Activated CD4-positive, alpha-beta T cell treated with anti-CD3 and anti-CD28 coated beads, Interleukin-2, Interleukin-6, amounts not matched to agents 100 ng/mL and 50 ng/mL, durations not matched to agents 16 hours and 8 hours (primary cell): ENCODE measurements at places on chromosomes 16 and 17.
A peak's percentile ranks its signal among the peaks of the same experiment; 100 is the strongest.

- DNase-seq, result peak; percentile 22
Measured at GRCh38 chr17:68310152-68310551, 18.9 kb downstream of the ARSG start.

- DNase-seq, result no peak
Measured at GRCh38 chr16:81786868-81787267, 7.8 kb downstream of the PLCG2 start.

DNA sequence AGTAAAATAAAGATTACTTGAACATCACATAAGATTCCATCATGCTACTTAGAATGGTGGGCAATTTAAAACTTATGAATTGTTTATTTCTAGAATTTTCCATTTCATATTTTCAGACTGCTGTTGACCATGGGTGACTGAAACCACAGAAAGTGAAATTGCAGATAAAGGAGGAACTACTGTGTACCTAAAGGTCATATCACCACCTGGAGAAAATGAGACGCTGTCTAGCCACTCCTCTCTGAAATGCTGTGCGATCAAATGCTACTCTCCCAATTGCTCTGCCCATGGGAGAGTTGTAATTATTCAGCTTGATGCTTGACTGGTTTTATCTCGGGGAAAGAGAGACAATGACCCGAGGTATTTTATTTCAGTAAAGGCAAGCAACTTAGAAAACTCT is 128.9 kb upstream of the ERCC4 start:
- no peak for DNase-seq

DNA sequence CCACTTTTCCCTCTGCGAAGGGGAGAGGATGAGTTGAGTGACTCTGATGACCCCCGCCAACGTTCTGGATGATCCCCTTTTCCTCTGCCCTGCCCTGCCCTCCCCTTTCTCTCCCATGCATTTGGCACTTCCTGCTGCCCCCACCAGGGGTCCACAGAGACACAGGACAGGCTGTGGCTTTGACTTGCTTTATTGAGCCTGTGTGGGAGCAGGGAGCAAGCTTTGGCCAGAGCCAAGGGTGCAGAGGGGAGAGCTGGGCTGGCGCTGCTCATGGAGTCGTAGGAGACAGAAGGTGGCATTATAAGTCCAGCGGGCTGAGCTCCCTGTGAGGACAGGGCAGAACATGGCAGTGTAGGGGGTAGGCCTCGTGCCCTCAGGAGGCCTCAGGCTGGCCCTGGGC is 1.6 kb downstream of the PPY start:
- DNase-seq, result no peak

GRCh38 chr16:20901436-20902112 is 1.0 kb downstream of the LYRM1 start:
- DNase-seq, result peak; percentile 39

DNA sequence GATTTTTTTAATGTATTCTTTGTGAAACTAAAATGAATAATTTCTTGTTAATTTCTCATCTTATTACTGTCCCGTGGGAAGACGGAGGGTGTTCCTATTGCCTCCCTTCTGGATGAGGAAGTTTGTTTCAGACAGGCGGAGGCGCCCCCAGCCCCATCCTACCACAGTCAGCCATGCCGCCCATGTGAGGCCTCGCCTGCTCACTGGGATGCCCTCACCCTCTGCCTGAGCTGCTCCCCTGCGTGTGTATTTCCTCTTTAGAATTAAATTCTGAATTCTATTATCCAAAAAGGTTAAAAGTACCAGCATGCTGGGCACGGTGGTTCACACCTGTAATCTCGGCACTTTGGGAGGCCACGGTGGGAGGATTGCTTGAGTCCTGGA is 14.0 kb downstream of the KCTD2 start:
- DNase-seq, result no peak

GRCh38 chr17:74417178-74418045 is 14.5 kb upstream of the GPRC5C start:
- DNase-seq, result peak; percentile 6
